ENCODE measurements at places on chromosomes 3 and 15.

GRCh38 chr15:57728436-57728835 is 21.9 kb downstream of the POLR2M start:
- DNase-seq = no peak

- no peak for DNase-seq
Measured at GRCh38 chr15:52329150-52329549, 33.5 kb upstream of the MYO5C start.

- DNase-seq = peak; percentile 60
Measured at GRCh38 chr3:195441992-195442572, 738 bp downstream of the ACAP2 start.

GRCh38 chr3:150370122-150370602 is 37.9 kb upstream of the TSC22D2 start:
- peak; percentile 36 for DNase-seq

- DNase-seq = no peak
Measured at GRCh38 chr3:128383316-128384235, 83.1 kb downstream of the DNAJB8 start.

DNA sequence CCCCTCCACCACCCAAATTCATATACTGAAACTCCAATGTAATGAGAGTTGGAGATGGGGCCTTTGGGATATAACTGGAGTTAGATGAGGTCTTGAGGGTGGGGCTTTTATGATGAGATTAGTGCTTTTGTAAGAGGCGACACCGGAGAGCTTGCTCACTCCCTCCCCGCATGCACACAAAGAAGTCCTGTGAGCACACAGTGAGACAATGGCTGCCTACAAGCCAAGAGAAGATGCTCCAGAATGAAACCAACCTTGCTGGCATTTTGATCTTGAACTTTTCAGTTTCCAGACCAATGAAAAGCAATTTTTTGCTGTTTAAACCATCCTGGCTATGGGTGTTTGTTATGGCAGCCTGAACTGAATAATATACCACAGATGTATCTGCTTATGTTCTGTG is 109.0 kb downstream of the SAMMSON start:
- DNase-seq = peak; percentile 6

DNA sequence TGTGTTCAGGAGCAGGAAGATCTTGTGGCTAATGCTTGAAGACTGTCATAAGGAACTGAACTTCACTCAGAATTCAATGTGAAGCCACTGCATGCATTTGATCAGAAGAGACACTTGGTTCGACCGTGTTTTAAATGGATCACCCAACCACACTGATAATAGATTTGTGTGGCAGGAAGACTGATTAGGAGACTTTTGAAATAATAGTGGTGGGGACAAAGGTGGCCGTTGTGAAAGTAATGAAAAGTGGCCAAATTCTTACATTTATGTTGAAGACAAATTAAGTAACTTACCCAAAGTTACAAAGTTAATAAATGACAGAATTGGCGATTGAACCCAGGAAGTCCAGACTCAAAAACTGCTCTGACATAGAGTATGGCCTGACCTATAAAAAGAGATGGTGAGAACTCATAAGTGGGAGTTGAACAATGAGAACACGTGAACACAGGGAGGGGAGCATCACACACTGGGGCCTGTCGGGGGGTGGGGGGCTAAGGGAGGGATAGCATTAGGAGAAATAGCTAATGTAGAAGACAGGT is 286.9 kb upstream of the DNAJC19 start:
- DNase-seq = no peak

GRCh38 chr15:40058476-40059140 is 19.6 kb upstream of the SRP14 start:
- no peak for DNase-seq

GRCh38 chr3:65439641-65440284 is 599.0 kb downstream of the MAGI1 start:
- DNase-seq = peak; percentile 88

- no peak for DNase-seq
Measured at GRCh38 chr15:69398491-69398891, 15.7 kb upstream of the KIF23 start.

DNA sequence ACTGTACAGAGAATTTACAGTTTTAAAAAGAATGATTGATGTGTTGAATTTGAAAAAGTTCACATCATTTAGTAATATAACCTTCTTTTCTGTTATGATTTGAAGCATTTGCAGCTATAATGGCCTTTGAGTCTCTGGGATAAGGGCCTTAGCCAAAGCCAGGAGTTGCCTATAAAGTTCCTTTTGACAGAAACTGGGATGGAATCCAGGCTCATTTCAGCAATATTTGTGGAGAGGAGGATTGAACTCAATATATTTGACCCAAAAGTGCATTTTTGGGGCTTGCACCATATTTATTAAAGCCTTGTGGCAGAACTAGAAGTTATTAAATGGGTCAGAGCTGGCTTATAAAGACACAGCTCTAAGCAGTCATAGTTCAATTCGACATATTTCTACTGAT is 348.7 kb upstream of the EPHA3 start:
- no peak for DNase-seq

GRCh38 chr3:177569193-177569592 is 371.9 kb upstream of the TBL1XR1 start:
- no peak for DNase-seq

GRCh38 chr3:171860830-171861535 is 17.8 kb downstream of the TMEM212 start:
- DNase-seq = no peak

- DNase-seq = peak; percentile 46
Measured at GRCh38 chr3:121724130-121724529, 25.4 kb downstream of the GOLGB1 start.

DNA sequence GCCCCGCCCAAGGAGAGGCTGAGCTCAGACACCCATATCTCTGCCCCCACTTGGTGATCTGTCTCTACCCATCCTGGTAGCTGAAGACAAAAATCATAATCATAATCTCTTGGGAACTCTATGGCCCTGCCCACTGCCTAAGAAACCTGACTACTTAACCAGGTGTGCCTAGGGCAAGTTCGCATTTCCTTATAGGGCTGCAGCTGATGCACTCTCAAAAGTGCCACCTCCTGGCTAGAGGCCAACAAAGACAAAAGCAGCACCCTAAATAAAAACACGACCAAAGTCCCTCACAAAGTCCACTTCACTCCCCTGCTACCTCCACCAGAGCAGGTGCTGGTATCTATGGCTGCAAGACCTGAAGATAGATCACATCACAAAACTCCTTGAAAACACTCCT is 250.4 kb upstream of the SLITRK3 start:
- no peak for DNase-seq

GRCh38 chr3:146991907-146992306 is 386.8 kb upstream of the PLSCR5 start:
- DNase-seq = no peak

DNA sequence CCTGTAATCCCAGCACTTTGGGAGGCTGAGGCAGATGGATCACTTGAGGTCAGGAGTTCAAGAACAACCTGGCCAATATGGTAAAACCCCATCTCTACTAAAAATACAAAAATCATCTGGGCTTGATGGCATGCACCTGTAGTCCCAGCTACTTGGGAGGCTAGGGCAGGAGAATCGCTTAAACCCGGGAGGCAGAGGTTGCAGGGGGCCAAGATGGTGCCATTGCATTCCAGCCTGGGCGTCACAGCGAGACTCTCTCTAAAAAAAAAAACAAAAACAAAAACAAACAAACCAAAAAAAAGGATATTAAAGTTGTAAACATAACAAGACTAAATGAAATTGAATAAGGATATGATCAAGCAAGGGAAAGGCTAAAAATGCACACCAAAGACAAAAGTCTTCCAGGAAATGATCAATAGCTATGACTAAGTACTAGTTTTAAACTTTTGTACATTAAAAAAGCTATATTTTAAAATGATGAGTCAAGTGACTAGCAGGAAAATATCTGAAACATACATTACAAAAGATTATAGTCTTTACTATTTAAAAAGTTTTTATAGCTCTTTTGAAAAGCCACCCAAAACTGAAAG is 28.6 kb downstream of the KLHL6 start:
- no peak for DNase-seq

DNA sequence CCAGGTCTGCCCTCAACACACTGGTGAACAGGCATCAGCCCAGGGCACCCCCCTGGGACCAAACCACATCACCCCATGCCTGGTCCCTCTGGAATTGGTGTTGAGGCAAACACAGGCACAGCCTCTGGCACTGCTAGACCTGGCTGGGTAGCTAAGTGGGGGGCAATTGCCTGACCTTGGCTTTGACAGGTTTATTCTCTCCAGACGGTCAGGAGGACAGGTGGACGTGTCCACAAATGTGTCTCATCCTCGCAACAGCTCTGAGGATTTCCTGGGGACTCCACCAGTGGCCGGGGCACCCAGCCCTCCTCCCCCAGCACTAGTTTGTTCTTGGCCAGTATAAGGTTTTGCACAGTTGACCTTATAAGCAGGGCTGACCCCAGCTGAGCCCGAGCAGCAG is 31.3 kb downstream of the TKT start:
- DNase-seq = no peak

DNA sequence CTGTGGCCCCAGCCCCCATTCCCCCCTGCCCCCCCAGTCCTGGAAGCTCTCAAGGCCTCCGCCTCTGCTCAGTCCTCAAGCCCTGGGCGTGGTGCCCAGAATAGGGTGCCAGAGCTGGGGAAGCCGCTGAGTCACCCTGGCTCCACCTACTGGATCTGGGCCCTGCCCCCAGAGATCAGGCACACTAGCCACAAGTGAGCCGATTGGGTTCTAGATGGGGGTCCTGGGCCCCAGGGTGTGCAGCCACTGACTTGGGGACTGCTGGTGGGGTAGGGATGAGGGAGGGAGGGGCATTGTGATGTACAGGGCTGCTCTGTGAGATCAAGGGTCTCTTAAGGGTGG is 5.7 kb downstream of the EIF4G1 start:
- DNase-seq = peak; percentile 96

GRCh38 chr15:54288049-54288448 is 309.8 kb downstream of the UNC13C start:
- no peak for DNase-seq

GRCh38 chr3:47664519-47664918 is 85.9 kb upstream of the CSPG5 start:
- peak; percentile 35 for DNase-seq

- no peak for DNase-seq
Measured at GRCh38 chr3:31903686-31904431, 77.2 kb downstream of the OSBPL10 start.

DNA sequence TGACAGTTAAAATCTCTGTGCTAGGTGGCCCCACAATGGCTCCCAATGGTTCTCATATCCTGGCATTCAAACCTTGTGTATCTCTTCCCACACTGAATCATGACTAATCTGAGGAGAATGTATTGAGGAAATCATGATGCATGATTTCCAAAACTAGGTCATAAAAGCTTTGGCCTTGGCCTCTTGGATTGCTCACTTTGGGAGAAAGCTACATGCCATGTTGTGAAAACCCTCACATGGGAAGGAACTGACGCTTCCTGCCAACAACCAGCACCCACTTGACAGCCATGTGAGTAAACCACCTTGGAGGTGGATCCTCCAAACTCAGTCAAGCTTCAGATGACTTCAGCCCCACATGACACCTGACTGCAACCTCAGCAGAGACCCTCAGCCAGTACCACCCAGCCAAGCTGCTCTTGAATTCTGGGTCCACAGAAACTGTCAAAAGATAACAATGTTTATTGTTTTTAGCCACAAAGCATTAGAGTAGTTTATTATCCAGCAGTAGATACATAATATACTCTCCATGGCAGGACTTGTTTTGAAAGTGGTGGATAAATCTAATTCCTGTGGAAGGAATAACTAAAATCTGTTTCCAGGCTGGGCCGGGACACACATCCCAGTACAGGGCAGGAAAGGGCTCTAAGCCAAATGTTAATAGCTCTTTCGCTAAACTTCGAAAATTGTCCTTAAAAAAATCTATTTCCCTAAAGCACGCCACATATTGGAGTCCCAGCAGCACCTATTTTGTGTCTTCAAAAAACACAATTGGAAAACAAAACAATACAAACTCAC is 1.0 kb upstream of the ZNF620 start:
- DNase-seq = no peak

- no peak for DNase-seq
Measured at GRCh38 chr15:91214675-91215590, 114.9 kb downstream of the SV2B start.

DNA sequence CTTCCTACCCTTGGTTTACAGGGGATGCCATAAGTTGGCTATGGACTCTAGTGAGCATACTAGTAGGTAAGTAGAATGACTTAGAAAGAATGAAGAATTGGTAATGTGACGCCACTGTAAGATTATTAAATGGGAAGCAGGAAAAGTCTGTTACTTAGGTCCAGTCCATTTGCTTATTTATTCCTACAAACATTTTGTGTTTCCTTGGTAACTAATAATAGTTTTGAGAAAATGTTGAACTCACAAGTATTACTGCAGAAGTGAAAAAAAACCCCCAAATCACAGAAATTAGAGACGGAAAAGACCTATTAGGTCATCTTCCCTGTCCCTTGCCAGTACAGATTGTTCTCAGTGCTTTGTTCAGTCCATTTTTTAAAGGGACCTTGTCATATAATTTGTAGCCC is 63.5 kb downstream of the CMSS1 start:
- no peak for DNase-seq

- DNase-seq = no peak
Measured at GRCh38 chr15:70101459-70102113, 3.9 kb upstream of the TLE3 start.

GRCh38 chr15:40340038-40340739 is 550 bp downstream of the CCDC9B start:
- peak; percentile 67 for DNase-seq

- DNase-seq = peak; percentile 47
Measured at GRCh38 chr15:42595626-42596240, 20.3 kb downstream of the STARD9 start.

GRCh38 chr3:101533603-101533968 is 20.6 kb upstream of the SENP7 start:
- no peak for DNase-seq

- DNase-seq = no peak
Measured at GRCh38 chr15:69467636-69468035, 15.0 kb downstream of the RPLP1 start.

- no peak for DNase-seq
Measured at GRCh38 chr3:158091531-158091930, 14.7 kb downstream of the SHOX2 start.

- no peak for DNase-seq
Measured at GRCh38 chr3:195829897-195830254, 18.1 kb upstream of the MUC4 start.

GRCh38 chr15:89781891-89782618 is 5.9 kb downstream of the MESP2 start:
- DNase-seq = no peak

DNA sequence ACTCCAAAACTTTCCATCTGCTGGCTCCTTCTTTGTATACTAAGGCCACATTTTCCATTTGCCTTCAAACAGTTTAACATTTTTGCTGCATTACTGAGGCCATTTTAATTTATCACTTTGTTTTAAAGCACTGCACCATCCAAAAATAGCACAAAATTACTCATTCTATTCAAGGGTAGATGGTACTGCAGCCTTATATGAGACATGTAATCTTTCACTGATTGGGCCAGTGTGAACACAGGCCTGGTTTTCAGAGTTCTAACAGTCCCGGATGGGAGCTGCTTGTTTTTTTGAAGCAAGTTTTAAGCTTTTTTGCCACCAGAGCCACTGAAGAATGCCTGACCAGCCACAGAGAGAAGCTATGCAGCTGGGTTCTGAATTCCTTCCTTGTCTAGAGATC is 172.3 kb upstream of the TSC22D2 start:
- no peak for DNase-seq

Data from Ammon's horn (tissue), 1 donor.